ENCODE measurements at places on chromosomes 3 and 15.

DNA sequence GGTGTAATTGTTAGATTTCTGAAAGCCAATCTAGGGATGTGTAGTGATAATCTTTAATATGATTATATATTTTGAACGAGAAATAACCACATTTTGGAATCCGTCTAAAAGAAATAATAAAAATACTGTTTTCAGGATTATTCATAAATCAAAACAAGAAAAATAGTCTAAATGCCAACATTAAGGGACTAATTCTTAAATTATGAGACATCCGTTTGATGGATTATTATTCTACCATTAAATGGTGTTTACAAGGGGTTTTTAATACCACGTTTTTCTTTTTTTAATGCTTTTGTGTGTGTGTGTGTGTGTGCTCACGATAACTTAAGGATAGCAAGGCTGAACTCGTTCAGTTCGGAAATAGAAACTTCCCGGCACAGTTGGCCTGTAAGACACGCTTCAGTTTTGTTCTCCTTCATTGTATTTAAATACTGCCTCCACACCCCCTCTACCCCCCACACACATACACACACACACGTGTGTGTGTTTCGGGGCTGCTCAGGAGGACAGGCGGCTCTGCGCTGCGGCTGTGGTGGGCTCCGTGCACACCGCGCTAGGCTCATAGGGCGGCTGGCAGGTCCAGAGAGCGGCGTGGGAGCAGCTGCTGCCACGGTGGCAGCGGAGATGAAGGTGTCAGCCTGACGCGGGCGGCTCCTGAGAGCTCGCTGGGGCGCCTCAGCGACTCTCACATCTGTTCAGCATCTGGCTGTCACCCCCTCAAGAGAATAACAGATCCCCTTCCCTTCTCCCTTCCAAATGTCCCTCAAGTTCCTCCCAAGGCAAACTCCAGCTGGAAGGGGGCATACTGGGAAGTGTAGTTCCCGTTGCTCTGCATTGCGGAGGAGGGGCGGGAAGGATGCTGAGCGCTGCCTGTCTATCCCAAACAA is 23.0 kb upstream of the ANP32A start:
- no peak for DNase-seq

DNA sequence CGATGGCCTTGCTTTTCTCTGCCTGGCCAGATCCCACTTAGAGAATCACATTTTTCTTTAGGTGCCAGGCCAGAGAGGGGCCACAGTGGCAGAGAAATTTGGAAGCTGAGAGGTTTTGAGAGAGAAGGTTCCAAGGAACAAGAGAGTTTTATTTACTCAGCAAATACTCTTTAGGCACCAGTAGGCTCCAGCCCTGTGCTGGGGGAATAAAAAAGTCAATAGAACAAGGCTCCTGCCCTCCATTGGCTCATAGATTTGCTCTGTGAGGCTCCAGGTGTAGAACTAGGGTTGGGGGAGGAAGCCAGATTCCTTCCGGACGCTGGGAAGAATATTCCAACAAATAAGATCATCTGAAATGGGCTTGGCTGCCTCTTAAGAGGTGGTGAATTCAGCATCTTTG is 59.9 kb downstream of the ST8SIA2 start:
- no peak for DNase-seq

- DNase-seq = no peak
Measured at GRCh38 chr3:59540241-59540640, 490.4 kb upstream of the CFAP20DC start.

- no peak for DNase-seq
Measured at GRCh38 chr15:59632714-59633113, 21.1 kb downstream of the GCNT3 start.

DNA sequence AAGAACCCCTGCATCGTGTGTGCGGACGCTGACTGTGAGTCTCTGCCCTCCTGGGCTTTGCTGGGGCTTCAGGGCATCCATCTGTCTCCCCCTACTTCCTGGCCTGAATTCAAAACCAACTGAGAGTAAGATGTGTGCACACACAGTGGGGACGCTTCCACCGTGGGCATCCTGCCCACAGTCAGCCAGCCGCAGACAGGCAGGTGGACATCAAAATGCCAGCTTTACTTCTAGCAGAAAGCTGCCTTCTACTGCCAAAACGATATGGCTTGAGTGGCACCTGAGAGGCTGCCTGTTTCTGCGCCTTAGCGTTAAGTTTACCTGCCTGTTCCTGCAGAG is 18.5 kb downstream of the ALDH1A3 start:
- DNase-seq = no peak

DNA sequence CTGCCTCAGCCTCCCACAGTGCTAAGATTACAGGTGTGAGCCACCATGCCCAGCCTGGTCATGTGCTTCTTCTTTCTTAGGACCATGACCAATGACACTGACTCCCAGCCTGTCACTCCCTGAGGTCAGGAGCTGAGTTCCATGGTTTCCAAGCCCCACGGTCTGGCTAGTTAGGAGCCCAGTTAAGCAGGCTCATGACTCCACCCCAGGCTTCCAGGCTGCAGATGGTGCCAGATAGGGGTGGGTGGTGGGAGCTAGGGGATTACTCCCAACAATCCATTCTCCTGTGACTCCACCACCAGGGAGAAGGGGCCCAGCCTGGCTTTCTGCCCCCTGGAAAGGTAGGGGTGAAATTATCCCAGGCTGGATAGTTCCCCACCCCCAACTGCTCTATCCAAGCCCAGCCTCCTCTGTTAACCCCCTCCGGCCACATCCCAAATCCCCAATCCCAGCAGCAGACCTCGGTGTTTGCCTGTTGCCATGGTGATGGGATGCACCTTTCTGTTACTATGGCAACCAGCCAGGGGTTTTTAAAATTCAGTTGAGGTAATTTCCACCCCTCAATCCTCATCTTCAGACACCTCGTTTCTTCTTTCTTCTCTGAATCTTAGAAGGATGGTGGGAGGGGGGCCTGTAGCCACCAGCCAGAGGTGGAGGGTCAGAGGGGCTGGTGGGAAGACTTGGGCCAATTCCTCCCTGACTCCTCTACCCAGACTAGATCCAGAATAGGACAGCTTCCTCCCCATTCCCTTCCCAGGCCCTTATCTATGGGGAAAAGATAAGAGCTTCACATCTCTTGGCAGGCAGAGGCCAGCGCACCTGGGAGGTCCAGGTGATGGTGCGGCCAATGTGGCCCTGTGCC is 22.5 kb upstream of the SEMA3F start:
- no peak for DNase-seq

GRCh38 chr15:34018021-34018645 is 20.9 kb downstream of the AVEN start:
- no peak for DNase-seq

DNA sequence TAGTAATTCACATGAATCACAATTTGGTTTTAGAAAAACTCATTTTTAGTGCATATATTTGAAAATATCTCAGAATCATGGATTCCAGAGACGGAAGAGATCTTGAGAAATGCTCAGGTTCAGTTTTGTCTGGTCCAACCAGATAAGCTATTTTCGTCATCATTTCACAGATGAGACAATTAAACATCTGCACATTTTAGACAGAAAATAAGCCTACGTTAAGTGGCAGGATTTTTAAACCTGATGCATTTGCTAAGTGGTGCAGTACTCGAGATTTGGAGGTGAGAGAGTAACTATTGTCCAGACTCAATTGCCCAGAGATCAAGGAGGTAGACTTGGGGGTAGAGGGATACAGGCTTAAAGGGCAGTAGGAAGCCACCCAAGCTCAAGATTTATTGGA is 90.5 kb downstream of the CCNL1 start:
- no peak for DNase-seq

- DNase-seq = no peak
Measured at GRCh38 chr15:22981051-22981840, 1.1 kb upstream of the CYFIP1 start.

DNA sequence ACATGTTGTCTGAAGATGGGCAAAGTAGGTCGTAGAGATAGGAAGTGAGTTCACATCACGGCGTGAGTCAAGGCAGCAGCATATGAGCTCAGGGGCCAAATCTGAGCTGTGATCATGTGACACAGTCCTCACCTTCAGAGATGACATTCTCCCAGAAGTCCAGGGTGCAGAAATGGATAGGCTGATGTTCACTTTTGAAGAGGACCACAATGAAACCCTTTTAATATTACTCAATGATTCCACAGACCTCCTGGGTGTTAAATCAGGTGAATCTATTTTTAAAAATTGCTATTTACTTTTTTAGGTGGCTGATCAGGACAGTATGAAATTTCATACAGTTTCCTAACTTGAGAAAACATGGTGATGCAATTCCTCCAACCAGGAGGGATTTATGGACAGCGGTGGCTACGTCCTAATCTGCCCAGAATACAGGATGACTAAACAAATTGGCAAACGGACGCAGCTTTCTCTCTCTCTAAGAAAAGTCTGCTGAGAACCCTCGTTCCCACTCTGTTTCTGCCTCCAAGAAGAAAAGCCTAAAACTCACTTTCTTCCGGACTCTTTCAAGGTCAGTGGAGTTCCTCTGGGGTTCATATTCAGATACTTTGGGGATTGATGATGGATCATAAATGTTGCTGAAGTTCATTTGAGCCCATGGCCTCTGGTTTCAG is 34.4 kb downstream of the B3GNT5 start:
- peak; percentile 45 for DNase-seq

DNA sequence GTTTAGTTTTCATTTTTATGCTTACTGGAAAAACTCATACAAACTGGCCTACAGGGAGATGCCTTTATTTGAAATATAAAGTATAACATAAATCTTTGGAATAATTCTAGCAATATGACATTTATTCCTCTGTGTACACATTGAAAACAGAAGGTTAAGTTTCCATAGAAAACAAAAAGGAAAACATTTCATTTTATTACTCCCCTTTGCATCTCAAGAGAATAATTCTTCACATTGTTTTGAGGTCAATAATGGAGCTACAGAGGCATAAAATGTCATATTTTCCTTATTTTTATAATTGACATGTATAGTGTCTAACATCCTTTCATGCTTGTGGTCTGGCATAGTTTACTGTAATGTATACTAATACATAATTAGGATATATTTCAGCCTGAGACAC is 187.6 kb upstream of the AGTR1 start:
- peak; percentile 29 for DNase-seq

GRCh38 chr3:186965141-186965879 is 35.0 kb downstream of the ST6GAL1 start:
- no peak for DNase-seq

- no peak for DNase-seq
Measured at GRCh38 chr15:67501836-67502461, 19.0 kb upstream of the C15orf61 start.

GRCh38 chr3:158823426-158823825 is 21.6 kb downstream of the MFSD1 start:
- DNase-seq = no peak

DNA sequence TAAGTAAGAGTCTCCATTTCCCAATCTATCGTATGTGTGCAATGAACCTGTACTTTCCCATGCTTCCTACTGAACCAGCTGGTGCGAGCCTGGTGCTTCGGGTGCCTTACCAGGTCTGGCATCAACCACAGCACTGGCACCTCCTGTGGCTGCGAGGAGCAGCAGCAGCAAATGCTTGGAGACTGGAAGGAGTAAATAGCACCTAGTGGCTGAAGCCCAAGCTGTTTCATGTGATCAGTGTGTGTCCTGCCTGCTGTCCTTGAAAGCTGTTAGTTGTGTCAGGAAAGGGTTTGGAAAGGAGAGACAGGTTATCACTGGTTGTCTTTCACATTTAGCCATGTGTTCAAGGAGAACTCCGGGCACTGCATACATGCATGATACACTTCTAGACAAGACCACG is 31.8 kb downstream of the PCOLCE2 start:
- no peak for DNase-seq

- DNase-seq = no peak
Measured at GRCh38 chr15:74121039-74121438, 9.3 kb upstream of the ISLR2 start.

GRCh38 chr3:192482809-192483208 is 244.5 kb downstream of the FGF12 start:
- DNase-seq = peak; percentile 20

DNA sequence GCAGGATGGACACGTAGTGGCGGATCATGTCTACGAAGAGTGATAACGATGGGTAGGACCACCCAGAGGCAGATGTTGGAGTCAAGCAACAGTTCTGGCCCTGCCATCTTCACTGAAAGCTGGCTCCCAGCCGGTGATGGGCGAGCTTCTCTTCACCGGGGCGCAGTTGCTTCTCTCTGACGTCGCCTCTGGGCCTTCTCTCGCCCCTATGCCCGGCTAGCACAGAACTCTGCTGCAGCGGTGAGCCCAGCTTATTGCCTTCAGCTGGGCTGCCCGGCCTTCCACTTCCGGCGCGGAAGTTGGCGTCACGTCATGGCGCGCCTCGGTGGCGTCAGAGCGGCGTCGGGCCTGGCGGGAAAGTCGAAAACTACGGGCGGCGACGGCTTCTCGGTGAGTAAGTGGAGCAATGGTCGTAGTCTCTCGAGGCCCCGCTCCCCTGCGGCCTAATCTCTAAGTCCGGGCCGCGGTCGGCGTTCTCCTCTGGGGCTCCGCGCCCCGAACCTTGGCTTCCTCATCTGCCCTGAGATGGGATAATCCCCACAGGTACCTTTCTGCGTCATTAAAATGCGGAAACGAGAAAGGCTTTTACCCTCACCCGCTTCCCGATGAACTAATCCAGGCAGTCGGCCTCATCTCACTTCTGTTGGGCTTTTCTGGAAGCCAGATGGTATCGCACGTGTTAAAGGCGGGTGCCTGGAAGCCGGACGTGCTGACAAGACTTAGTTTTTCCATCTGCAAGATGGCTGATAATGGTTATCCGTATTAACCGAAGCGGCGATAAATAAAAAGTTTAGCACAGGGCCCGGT is at the start of gene FANCD2:
Gene FANCD2, plus strand, starts transcription at position 354 of the 807 bp plus-strand sequence. CDS start 2,221 bp downstream, outside the sequence.
- peak; percentile 58 for DNase-seq

- no peak for DNase-seq
Measured at GRCh38 chr15:33534642-33535041, 223.9 kb downstream of the RYR3 start.

DNA sequence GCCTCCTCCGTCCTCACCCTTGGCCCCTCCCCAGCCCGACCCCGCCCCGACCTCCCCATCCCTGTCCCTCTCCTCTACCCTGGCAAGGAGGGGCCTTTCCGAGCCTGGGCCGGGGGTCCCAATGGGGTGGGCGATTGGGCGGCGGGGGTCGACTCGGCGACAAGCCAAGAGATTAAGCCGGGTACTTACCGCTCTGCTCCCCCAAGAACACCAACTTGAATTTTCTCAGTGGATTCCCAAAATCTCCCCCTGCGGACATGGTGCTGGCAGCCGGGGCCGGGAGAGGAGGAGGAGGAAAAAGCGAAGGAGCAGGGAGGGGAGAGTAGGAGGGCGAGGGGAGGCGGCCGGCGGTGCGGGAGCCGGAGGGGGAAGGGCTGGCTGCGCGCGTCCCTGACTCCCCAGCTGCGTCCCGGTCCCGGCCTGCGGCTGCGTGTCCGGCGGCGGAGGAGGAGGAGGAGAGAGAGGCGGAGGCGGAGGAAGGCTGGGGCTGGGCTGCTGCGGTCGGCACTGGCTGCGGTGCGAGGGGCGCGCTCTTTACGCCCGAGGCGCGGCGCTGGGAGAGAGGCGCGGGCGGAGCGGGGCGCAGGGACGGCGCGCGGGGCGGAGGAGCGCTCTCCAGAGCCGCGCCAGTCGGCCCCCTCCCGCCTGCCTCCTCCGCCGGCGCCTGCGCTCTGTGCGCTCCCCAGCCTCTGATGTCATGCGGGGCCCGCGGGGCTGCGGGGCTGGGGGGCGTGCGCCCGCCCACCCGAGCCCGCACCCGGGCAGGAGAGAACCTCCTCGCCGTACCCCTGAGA is at the start of gene RAB6B:
Gene RAB6B, minus strand, starts transcription at position 675 of the 794 bp plus-strand sequence. Its CDS starts 416 bp downstream, at position 259.
- DNase-seq = no peak

- DNase-seq = no peak
Measured at GRCh38 chr3:126083511-126083912, 412 bp downstream of the SLC41A3 start.
